Central memory CD4-positive, alpha-beta T cell (primary cell): ENCODE measurements at places on chromosomes 3 and 15.
A peak's percentile ranks its signal among the peaks of the same experiment; 100 is the strongest.

DNA sequence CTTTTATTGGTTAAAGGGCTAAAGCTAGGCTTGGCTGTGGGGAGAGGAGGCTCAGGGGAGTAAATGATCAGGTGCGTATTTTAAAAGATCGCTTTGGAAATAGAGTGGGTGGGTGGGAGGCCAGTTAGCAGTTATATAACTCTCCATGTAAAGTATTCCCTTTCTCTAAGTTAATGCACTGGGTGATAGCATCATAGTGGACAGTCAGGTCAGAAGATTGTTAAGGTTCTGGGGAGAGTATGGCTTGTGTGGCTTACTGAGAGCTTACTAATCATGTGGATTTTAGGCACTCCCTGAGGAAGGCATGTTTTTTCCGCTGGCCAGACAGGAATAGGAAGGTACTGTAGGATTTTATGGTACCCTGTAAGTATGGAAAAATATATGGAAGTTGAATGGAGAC is 6.3 kb upstream of the EIF3J start:
- no peak for DNase-seq

DNA sequence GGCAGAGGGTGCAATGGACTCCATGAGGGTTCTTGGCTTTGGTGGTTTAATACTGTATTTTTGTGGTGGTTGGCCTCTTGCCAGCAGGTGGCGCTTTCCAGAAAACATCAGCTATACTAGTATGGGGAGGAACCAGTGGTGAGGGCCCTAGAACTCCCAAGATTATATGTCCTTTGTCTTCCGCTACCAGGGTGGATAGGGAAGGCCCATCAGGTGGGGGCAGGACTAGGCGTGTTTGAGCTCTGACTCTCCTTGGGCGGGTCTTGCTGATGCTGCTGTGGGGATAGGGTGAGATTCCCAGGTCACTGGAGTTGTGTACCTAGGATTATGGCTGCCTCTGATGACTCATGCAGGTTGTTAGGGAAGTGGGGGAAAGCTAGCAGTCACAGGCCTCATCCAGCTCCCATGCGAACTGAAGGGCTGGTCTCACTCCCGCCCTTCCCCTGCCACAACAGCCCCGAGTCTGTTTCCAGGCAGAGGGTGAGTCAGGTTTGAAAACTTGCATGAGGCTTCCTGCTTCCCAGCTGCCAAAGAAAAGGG is 357.7 kb downstream of the OTOL1 start:
- DNase-seq, result no peak

DNA sequence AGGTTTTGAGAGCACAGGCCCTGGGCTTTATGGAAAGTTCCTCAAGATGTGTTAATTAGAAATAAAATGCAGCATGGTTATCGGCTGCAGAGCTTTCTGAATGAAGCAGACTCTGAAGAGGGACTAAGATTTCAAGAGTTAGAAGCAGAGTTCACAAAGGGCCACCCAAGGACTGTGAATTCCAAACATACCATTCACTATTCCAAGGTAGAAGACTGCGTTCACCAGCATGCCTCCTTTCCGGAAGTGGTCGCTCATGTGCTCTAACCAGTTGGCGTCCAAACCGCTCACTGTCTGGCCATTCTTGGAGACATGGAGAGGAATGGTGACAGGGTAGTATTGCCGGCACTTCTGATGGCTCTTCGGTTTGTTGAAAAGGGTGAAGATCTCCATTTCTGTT is 104.9 kb downstream of the OXNAD1 start:
- no peak for DNase-seq

- DNase-seq, result no peak
Measured at GRCh38 chr3:8756671-8757070, 12.7 kb downstream of the OXTR start.

DNA sequence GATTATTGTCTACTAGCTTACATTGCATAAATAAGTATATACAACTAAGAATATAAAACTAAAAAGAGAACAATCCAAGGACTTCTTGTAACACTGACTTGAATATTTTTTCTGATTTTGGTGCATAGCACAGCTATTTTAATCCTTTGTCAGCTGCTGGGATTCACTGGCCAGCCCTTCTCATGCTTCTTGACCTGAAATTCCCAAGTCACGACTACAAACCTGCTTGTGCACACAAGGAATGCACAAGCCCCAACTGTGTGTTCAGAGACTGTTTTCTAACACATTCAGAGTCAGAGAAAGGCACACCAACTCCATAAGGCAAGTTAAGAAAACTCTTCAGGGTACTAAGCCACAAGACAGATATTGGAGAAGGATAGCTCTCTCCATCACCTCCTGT is 80.9 kb downstream of the TNIK start:
- DNase-seq, result no peak

GRCh38 chr15:64067564-64068030 is 21.3 kb upstream of the DAPK2 start:
- DNase-seq, result peak; percentile 59

GRCh38 chr3:38644662-38645053 is 4.8 kb downstream of the SCN5A start:
- no peak for DNase-seq

DNA sequence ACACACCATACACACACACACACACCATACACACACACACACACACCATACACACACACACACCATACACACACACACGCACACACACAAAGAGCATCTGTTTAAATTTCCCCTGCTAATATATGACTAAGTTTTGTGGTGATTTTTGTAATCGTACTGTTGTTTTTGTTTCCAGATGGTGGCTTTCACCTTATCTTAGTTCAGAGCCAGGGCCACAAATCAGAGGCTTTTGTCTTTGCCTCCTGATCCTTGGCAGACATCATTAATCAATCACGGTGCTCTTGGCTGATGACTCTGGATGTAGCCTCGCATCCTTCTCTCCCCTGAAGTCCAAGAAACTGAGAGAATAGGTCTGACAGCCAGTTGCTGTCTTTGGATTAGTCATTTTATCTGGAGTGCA is 52.1 kb downstream of the EDEM1 start:
- no peak for DNase-seq

DNA sequence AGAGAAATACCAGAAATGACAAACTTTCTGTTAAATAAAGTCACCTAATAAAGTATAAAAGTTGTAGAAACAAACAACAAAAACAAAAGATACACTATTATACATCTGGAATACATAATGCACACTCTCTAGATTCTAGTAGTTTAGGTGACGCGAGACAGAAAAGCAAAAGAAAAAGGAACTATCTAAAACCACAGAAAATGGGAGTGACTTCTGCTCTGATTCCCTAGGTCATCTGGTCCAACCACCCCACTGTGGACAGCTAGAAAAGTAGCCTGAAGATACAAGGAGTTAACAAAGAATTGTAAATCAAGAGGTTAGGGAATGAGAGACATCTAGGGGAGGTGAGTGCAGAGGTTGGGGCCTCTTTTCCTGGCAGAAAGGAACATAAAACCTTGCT is 39.1 kb downstream of the DHX36 start:
- DNase-seq, result no peak

- DNase-seq, result no peak
Measured at GRCh38 chr3:177498037-177498857, 301.0 kb upstream of the TBL1XR1 start.
